NCI-H446 treated with DMSO at 0.1 percent for 48 hours (cell line): ENCODE measurements at places on chromosomes 3 and 15.

DNA sequence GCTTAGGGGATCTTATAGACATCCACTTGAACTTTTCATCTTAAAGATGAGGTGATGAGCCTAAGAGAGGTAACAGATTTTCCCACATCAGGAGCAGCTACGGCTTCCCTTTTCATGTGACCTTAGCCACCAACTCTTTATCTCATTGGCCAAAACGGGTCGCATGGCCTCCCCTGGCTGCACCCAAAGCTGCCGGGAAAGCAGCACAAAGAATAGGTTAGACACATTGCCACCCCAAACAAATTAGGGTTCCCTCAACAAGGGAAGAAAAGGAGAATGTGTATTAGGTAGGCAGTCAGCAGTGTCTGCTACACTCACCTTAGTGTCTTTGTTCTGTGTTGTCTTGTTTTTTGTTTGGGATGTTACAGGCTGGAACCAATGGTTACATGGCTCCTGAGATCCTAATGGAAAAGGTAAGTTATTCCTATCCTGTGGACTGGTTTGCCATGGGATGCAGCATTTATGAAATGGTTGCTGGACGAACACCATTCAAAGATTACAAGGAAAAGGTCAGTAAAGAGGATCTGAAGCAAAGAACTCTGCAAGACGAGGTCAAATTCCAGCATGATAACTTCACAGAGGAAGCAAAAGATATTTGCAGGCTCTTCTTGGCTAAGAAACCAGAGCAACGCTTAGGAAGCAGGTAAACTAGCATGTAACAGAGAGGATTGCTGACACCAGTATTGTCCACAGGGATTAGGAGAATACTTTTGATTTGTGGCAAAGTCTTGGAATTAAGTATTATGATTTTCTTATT is 44.2 kb downstream of the GRK7 start:
- DNase-seq, result no peak

DNA sequence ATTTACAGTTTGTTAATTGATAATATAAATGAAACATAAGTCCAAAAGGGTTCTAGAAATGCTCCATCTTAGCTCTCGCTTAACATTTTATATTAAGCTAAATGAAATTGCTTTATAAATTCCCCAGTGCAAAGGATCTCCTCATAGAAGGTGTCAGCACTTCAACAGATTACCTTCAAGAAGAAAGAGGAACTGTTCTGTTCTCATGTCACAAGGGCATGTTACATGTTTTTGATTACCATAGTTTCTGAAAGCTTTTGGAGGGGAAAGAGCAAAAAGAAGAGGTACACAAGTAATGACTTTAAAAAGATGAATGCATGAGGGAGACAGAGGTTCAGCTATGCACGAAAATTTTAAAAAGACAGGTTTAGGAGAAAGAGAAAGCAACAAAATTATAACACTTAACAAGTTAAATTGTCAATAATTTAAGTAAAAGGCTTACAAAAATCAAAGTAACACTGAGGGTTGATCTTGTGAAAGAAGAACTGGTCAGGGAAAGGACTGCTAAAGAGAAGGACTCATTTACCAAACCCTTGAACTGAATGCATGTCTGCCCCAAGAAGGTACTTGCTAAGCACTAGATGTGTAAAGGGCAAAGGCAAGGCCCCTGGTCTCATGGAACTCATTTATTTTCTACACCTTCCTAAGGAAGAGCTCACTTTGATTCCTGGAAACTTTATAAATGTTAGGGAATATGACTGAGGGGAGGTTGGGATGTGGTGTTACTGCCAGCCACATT is 45.1 kb downstream of the CCDC191 start:
- no peak for DNase-seq

DNA sequence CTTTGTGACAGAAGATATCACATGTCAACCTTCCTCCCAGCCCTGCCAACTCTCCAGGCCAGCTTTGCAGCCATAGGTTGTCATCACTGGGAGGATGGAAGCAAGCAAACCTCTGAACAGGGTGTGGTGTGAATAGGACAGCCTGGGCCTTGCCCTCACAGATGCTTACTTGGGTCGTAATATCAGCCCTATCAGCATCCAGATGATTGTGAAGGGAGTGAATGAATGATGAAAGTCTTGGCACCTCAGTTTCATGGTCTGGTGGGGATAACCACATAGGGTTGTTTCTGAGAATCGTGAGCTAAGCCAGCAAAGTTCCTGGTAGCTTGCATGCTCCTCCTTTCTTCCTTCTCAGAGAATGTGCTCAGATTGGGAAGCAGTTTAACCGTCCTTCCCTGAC is 55.1 kb upstream of the POLR2M start:
- no peak for DNase-seq

- no peak for DNase-seq
Observed at GRCh38 chr15:69375151-69375790, 38.9 kb upstream of the KIF23 start.

- no peak for DNase-seq
Observed at GRCh38 chr3:98733812-98734281, 29.3 kb upstream of the ST3GAL6 start.

DNA sequence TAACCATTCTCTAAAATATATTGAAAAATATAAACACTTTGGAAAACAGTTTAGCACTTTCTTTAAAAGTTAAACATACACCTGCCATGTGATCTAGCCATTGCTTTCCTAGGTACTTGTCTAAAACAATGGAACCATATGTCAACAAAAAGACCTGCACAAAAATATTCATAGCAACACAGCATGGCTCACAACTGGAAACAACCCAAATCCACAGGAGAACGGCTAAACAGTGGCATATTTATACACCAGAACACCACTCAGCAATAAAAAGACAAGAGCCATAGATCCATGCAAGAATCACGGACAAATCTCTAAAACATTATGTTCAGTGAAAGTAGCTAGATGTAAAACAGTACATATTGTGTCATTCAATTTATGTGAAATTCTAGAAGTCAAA is 221.3 kb upstream of the UBE2E2 start:
- DNase-seq, result no peak

DNA sequence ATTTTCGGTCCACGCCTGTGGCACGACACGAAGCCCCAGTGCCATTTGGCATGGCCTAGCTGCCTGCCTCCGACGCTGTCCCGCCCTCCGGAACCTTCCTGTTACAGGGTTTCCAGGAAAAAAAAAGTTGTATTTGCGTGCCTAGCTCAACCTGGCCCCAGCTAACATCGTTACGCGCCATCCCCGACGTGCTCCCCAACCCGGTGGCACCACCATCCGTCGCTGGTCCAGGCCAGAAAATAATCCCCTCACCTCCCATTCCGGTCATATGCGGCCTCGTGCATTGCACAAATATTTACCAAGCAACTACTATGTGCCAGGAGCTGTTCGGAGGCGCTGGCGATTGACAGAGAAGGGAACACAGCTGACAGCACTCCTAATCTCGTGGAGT is 1.4 kb upstream of the CYP1A1 start:
- no peak for DNase-seq

GRCh38 chr3:43969944-43970343 is 271.7 kb upstream of the TOPAZ1 start:
- DNase-seq, result no peak

DNA sequence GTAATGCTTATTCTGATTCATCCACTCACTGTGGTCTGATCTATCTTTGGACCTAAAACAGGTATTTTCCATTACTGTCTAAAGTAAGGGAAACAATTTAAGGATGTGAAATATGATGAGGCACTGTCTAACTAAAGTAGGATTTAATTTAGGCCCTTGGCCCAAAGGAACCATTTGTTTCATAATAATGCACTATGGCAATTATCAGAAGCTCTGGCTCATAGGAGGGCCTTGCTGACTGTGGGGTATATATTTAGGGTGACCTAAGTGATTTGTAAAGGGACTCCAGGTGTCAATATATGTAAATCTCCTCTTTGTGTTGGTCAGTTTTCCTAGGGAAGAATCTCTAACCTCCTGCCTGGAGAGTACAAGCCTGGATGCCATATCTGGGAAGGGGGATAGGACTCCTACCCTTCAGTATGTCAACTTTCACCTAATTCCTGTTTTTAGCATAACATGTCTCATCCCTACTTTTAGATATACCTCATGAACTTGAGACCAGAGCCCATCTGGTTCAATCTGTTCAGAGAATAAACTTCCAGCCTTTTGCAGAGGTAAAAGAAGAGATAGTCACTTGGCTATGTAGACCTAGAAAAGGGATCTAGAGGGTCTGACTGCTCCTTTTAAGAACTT is 20.1 kb downstream of the DET1 start:
- no peak for DNase-seq

- DNase-seq, result no peak
Observed at GRCh38 chr3:117695871-117696645, 986.5 kb downstream of the TUSC7 start.

DNA sequence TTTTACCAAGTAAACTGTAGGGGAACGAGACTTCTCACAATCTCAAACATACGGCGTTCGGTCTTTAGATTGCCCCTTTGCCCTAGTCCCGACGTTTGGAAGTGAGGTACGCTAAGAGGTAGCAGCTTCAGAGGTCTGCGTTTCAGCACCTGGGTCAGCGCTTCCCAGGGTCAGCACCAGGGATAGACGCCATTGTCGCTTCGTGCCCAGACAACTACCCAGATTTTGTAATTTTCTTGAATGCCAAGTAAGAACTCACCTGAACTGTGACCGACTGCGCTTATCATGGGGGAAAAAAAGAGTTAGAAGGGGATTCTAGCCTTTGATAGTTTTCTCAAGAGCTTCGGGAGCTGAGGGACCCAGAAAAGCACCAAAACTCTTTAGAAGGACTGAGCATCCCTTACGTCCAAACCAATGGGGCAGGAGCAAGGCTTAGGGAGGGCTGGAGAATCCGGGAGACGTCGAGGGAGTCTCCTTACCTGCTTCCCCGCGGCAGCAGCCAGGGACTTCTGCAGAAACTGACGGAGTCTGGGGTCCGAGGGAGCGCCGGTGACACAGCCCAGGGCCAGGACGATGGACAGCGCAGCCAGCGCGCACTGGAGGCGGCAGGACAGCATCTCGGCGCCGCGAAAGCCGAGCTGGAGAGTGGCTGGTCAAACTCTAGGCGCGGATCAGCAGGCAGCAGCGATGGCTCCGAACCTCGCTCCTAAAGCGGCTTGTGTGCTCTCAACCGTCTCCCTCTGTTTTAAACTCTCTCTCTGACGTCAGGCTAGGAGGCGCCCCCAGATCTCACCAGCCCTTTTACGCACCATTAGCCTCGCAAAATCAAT is at the start of gene SST:
TSS of gene SST (minus strand) at position 720 of the 830 bp plus-strand sequence. CDS start at position 617, 103 bp downstream.
- no peak for DNase-seq

DNA sequence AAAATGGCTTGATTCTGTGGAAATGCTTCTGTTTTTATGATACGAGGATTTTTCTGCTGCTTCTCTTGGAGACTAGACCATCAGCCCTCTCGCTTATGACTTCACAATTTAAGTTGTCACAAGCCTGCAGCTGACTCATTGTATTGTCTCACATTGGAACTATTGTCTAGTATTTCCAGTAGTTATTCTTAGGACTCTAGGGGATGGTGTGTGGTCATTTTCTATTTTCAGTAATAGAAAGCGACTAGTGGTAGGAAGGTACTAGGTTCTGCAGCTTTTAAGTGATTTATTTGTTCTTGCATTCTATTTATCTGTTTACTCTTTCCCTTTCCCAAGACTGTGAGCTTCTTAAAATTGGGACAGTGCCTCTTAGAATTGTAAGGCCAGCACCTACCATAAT is 66.3 kb upstream of the CRTC3 start:
- DNase-seq, result no peak

DNA sequence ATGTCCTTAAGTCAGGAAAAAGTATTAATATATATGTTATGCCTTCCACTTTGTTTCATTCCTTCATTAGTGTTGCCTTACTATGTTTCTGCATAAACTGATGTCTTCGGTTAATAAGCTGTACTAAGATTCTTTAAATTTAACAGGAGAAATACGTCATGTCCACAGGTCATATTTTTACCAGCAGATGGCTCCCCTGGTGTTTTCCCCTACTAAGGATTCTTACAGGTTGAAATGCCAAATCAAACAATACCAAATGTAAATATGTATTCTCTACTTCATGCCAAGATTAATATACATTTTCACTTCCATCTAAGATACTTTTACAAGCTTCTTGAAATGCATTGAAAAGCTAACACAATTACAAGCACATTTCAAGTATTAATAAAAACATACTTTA is 1602.1 kb downstream of the SI start:
- peak; percentile 8 for DNase-seq

- no peak for DNase-seq
Observed at GRCh38 chr15:73141216-73141900, 89.1 kb downstream of the NEO1 start.

DNA sequence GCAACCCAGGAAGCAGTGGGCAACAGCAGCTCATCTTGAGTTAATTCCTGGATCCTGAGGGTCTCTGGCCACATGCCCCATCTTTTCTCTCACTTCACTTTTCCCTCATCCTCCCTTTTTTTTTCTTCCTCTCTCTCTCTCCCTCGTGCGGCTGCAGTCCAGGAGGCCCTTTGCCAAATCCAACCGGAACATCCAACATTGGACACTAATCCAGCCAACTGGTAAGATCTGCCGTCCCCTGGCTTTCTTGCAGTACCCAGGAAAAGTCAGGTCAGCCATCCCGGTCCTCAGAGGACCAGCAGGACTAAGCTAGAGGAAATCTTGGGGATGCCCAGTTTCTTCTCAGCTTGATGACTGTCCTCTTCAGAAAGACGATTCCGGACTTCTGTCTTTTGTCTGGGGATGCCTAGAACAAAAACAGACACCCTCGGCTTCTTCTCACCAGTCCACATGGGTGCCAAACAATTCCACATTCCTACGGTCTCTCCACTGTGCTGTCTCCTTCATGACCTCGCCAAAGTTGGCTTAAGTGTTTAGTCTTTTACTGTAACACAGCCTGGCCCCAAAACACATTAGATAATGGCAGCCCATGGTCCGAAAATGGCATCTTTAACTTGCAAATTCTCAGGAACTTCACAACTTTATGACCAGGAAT is 115.6 kb downstream of the GSK3B start:
- no peak for DNase-seq

DNA sequence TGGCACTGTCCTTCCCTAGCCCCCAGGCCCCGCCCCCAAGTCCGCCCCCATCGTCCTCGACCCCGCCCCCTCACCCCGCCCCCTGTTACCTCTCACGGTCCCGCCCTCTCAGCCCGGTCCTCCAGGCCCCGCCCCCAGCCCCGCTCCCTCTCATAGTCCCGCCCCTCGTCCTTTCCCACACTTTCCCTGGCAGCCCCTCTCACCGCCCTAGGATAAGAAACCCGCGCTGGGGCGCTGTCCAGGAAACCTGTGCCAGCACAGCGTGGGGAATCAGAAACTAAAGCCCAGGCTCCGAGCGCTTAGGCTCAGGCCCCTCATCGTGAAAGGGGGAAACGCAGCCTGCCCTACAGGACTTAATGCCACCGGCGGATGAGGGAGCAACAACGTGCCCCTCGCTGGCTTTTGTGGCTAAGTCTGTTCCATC is 20.9 kb downstream of the TRPM1 start:
- no peak for DNase-seq
